Mesenchymal stem cell (in vitro differentiated cells and primary cell): ENCODE measurements at places on chromosomes 4 and X.

- no peaks in the 10 kb centered on the region for H3K27me3 ChIP-seq
- DNase-seq = peak; percentile 92
- H3K27ac ChIP-seq = peak overlapping the region; percentile 95
- H3K36me3 ChIP-seq = peaks cover 28% of the 10 kb centered on the region
- peaks cover 3% of the 10 kb centered on the region for H3K4me1 ChIP-seq
These were observed 103.4 kb downstream of the PDE5A start for GRCh38 chr4:119525005-119525749.

DNA sequence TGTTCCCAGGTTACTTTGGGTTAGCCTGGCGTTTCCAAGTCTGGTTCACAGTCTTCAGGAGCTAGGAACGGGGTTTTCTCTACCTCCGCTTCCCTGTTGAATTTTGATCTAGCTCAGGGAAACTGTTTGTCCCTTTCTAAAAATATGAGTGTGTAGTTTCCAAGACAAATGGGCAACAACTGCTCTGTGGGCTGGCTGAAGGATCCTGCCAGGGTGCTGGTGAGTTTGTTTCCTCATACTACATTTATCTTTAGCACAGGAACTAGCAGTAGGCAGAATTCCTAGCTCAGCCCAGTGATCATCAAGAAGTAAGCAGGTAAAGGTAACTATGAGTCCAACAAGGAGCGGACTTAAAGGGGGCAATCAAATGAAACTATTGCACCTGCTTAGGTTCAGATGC lies 13.3 kb upstream of the FAM47E start:
- no peaks in the 10 kb centered on the region for H3K36me3 ChIP-seq
- H3K27me3 ChIP-seq = peaks cover 8% of the 10 kb centered on the region
- no peaks in the 10 kb centered on the region for H3K4me1 ChIP-seq
- DNase-seq = no peak

GRCh38 chr4:39287223-39287622 lies 78.9 kb downstream of the RFC1 start:
- peaks cover 1% of the 10 kb centered on the region for H3K4me1 ChIP-seq
- no peak overlapping the region for H3K4me3 ChIP-seq
- peaks cover 23% of the 10 kb centered on the region for H3K36me3 ChIP-seq
- no peak overlapping the region for H3K27ac ChIP-seq
- H3K27me3 ChIP-seq = no peaks in the 10 kb centered on the region

GRCh38 chr4:162837679-162838078 lies 329.0 kb downstream of the NAF1 start:
- H3K4me3 ChIP-seq = no peak overlapping the region
- no peaks in the 10 kb centered on the region for H3K27me3 ChIP-seq
- DNase-seq = no peak
- no peak overlapping the region for H3K27ac ChIP-seq
- H3K4me1 ChIP-seq = no peaks in the 10 kb centered on the region

- no peaks in the 10 kb centered on the region for H3K27me3 ChIP-seq
- peak; percentile 78 for DNase-seq
- no peaks in the 10 kb centered on the region for H3K36me3 ChIP-seq
- no peaks in the 10 kb centered on the region for H3K4me1 ChIP-seq
- no peak overlapping the region for H3K4me3 ChIP-seq
These were observed 61.0 kb downstream of the HPRT1 start for GRCh38 chrX:134520860-134521390.

- no peak for DNase-seq
- peak overlapping the region; percentile 10 for H3K27ac ChIP-seq
- H3K4me1 ChIP-seq = peaks cover 5% of the 10 kb centered on the region
- H3K27me3 ChIP-seq = no peaks in the 10 kb centered on the region
- no peaks in the 10 kb centered on the region for H3K36me3 ChIP-seq
These were observed 225.1 kb downstream of the NR3C2 start for GRCh38 chr4:148216866-148217814.

- DNase-seq = no peak
- H3K36me3 ChIP-seq = no peaks in the 10 kb centered on the region
- no peaks in the 10 kb centered on the region for H3K27me3 ChIP-seq
- H3K4me3 ChIP-seq = no peak overlapping the region
These were observed 72.1 kb downstream of the GPR82 start for GRCh38 chrX:41796046-41796445.

GRCh38 chr4:116099596-116099995 lies 985.8 kb downstream of the TRAM1L1 start:
- no peak overlapping the region for H3K4me3 ChIP-seq
- no peaks in the 10 kb centered on the region for H3K36me3 ChIP-seq
- no peaks in the 10 kb centered on the region for H3K4me1 ChIP-seq
- no peak overlapping the region for H3K27ac ChIP-seq

DNA sequence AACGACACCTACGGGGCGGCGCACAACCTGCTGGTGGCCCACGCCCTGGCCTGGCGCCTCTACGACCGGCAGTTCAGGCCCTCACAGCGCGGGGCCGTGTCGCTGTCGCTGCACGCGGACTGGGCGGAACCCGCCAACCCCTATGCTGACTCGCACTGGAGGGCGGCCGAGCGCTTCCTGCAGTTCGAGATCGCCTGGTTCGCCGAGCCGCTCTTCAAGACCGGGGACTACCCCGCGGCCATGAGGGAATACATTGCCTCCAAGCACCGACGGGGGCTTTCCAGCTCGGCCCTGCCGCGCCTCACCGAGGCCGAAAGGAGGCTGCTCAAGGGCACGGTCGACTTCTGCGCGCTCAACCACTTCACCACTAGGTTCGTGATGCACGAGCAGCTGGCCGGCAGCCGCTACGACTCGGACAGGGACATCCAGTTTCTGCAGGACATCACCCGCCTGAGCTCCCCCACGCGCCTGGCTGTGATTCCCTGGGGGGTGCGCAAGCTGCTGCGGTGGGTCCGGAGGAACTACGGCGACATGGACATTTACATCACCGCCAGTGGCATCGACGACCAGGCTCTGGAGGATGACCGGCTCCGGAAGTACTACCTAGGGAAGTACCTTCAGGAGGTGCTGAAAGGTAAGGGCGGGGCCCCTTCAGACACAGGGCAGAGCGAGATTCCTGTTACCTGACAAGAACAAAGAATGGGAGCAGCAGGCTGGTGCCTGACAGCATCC lies 11.7 kb downstream of the RPL9 start:
- peaks cover 16% of the 10 kb centered on the region for H3K4me1 ChIP-seq
- H3K27ac ChIP-seq = no peak overlapping the region

GRCh38 chr4:113436360-113436759 lies 325.2 kb downstream of the CAMK2D start:
- H3K36me3 ChIP-seq = no peaks in the 10 kb centered on the region
- H3K4me3 ChIP-seq = peak overlapping the region; percentile 25
- H3K4me1 ChIP-seq = no peaks in the 10 kb centered on the region
- peak; percentile 79 for DNase-seq
- H3K27ac ChIP-seq = peak overlapping the region; percentile 83
- H3K27me3 ChIP-seq = no peaks in the 10 kb centered on the region

- H3K4me1 ChIP-seq = peaks cover 6% of the 10 kb centered on the region
- no peak overlapping the region for H3K27ac ChIP-seq
- H3K4me3 ChIP-seq = no peak overlapping the region
- H3K36me3 ChIP-seq = peaks cover 44% of the 10 kb centered on the region
- DNase-seq = no peak
- H3K27me3 ChIP-seq = no peaks in the 10 kb centered on the region
These were observed 79.3 kb downstream of the FAM114A1 start for GRCh38 chr4:38946919-38947318.

DNA sequence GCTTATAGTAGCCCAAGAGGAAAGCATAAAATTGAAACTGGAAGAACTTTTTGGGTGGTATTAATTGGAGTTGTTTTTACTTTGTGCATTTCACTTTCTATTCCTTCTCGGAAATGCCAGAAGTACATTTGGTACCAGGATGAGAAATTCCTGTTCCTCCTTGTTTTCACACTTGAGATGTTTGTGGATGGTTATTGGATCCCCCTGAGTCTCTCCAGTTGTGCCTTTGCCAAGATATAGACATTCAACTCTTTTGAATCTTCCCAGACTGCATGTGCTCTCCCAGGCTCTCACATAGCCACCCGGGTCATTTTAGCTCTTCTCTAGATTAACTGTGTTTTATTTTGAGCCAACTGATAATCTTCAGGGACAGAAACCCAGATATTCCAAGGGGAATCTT lies 120.5 kb downstream of the AFF1 start:
- H3K4me3 ChIP-seq = no peak overlapping the region
- H3K36me3 ChIP-seq = peaks cover 9% of the 10 kb centered on the region
- no peak for DNase-seq
- H3K4me1 ChIP-seq = peaks cover 8% of the 10 kb centered on the region
- no peaks in the 10 kb centered on the region for H3K27me3 ChIP-seq

- H3K36me3 ChIP-seq = no peaks in the 10 kb centered on the region
- no peak for DNase-seq
- H3K27me3 ChIP-seq = no peaks in the 10 kb centered on the region
- no peak overlapping the region for H3K27ac ChIP-seq
- H3K4me1 ChIP-seq = peaks cover 7% of the 10 kb centered on the region
These were observed 6.0 kb downstream of the GALNT7 start for GRCh38 chr4:173174594-173175012.

- no peaks in the 10 kb centered on the region for H3K27me3 ChIP-seq
- no peaks in the 10 kb centered on the region for H3K4me1 ChIP-seq
- no peak overlapping the region for H3K4me3 ChIP-seq
- DNase-seq = peak; percentile 8
These were observed 196.0 kb upstream of the RBPJ start for GRCh38 chr4:26124753-26125321.

- no peaks in the 10 kb centered on the region for H3K36me3 ChIP-seq
- no peak overlapping the region for H3K4me3 ChIP-seq
- DNase-seq = no peak
- no peaks in the 10 kb centered on the region for H3K27me3 ChIP-seq
- H3K27ac ChIP-seq = no peak overlapping the region
These were observed 194.7 kb downstream of the ASMT start for GRCh38 chrX:1809581-1809980.

DNA sequence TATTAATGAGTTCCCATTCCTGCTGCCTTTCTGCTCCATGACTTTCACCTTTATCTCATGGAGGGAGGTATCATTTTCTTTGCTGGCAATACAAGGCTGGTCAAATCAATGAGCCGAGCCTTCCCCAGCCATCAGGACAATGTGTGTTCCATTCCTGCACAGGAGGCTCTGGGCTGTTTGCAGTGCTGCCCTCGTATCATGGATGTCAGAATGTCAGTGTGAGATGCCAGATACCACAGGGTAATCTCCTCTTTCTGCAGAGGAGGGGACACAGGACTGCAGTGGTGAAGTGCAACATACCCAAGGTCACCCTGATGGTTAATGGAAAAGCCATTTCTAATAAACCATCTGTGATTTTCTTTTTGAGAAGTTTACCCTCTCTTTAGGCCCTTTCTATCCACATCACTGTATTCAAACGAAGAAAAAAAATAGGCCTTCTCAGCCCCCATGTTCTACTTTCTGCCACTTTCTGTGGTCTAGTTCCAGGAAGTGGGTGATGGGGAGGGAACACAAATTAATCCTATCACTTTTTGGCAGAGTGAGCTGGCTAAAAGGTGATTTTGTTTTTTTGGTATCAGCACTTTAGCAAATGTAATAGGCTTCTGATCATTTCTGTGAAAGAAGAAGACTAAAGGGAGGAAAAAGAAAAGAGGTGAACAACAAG lies 490.2 kb upstream of the BOD1L1 start:
- no peaks in the 10 kb centered on the region for H3K27me3 ChIP-seq
- H3K4me1 ChIP-seq = no peaks in the 10 kb centered on the region
- H3K27ac ChIP-seq = no peak overlapping the region
- no peak for DNase-seq
- no peaks in the 10 kb centered on the region for H3K36me3 ChIP-seq

GRCh38 chr4:187125062-187125461 lies 401.4 kb upstream of the FAT1 start:
- H3K36me3 ChIP-seq = no peaks in the 10 kb centered on the region
- no peak overlapping the region for H3K27ac ChIP-seq
- DNase-seq = no peak

- DNase-seq = peak; percentile 4
- no peak overlapping the region for H3K4me3 ChIP-seq
- no peaks in the 10 kb centered on the region for H3K36me3 ChIP-seq
- no peaks in the 10 kb centered on the region for H3K4me1 ChIP-seq
These were observed 791.3 kb downstream of the RAB28 start for GRCh38 chr4:12692815-12693214.

DNA sequence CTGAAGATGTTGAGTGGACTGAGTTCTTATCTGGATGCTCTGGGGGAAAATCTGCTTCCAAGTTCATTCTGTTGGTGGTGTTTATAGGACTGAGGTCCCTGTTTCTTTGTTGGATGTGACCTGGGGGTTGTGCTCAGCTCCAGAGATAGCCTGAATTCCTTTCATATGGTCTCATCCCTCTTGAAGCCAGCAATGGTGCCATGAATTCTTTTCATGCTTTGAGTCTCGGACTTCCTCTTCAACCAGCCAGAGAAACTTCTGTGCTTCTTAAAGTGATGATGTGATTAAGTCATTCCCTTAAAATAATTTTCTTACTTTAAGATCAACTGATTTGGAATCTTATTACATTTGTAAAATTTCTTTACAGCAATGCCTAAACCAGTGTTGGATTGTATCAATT lies 233.8 kb upstream of the UGT8 start:
- peak overlapping the region; percentile 97 for H3K27ac ChIP-seq
- H3K4me1 ChIP-seq = no peaks in the 10 kb centered on the region

DNA sequence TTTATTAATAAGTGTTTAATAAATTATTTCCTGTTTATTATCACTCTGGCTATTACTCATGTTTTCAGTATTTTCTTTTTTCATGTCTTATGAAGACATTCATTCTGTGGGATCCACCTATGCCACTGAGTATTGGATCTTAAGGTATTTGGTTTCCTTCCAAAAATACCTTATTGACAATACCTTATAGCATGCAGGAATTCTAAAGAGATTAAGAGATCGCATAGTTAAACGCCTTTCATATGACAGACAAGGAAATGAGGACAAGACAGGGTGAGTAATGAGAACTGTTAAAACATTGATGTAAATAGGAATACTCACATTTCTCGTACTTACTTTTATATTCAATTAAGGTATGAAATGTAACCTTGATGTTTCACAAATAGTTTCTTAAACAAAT lies 38.2 kb upstream of the TMPRSS11B start:
- H3K4me3 ChIP-seq = no peak overlapping the region
- no peak for DNase-seq
- H3K36me3 ChIP-seq = no peaks in the 10 kb centered on the region
- no peak overlapping the region for H3K27ac ChIP-seq
- no peaks in the 10 kb centered on the region for H3K27me3 ChIP-seq

- no peaks in the 10 kb centered on the region for H3K27me3 ChIP-seq
- DNase-seq = no peak
- H3K27ac ChIP-seq = no peak overlapping the region
- H3K36me3 ChIP-seq = no peaks in the 10 kb centered on the region
These were observed 115.2 kb downstream of the MBNL3 start for GRCh38 chrX:132373610-132374009.

DNA sequence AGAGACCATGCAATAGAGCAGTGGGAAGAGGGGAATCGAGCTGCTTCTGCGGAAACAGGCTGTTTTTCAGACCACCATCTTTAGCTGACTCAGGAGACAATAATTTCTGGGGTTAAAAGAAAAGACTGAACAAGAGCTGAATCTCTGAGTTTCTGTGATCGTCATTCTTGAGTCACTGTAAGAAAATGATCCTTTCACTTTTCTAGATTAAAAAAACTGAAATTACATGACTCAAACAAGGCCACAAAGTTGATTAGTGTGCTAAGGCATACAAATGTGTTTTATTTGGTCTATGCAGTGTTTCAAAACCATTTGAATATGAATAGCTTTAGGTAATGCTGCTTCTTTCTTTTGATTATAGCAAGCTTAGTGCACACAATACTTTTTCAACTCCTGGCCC lies 194.4 kb upstream of the RPL34 start:
- no peaks in the 10 kb centered on the region for H3K27me3 ChIP-seq
- H3K27ac ChIP-seq = peak overlapping the region; percentile 58
- peak; percentile 55 for DNase-seq
- H3K4me1 ChIP-seq = no peaks in the 10 kb centered on the region
- H3K36me3 ChIP-seq = no peaks in the 10 kb centered on the region
